ENCODE measurements at places on chromosomes 13 and 19. TPM values are rescaled to one million over a fixed set of nuclear protein-coding genes. Genes with fewer than 3 reads are reported as not detected.

The ZNF470 gene
- 8.6 TPM for polyA plus RNA-seq

The ZNF30 gene
- 7.3 TPM for polyA plus RNA-seq

The ZNF414 gene
- polyA plus RNA-seq, result 18.2 TPM

The TMEM238 gene
- polyA plus RNA-seq, result 0.75 TPM

The IRS2 gene
- polyA plus RNA-seq, result 4.9 TPM

The CCNA1 gene
- 2.3 TPM for polyA plus RNA-seq

The ZNF563 gene
- 4.2 TPM for polyA plus RNA-seq

The OR7A5 gene
- polyA plus RNA-seq, result not detected

The SELENOW gene
- 224 TPM for polyA plus RNA-seq

The UTP14C gene
- 28.6 TPM for polyA plus RNA-seq

The KLK11 gene
- 3.9 TPM for polyA plus RNA-seq

The ZNF443 gene
- 23.4 TPM for polyA plus RNA-seq

The RFXAP gene
- 18.0 TPM for polyA plus RNA-seq

The RANBP3 gene
- polyA plus RNA-seq, result 91.9 TPM

The RXFP2 gene
- not detected for polyA plus RNA-seq

The KLK7 gene
- not detected for polyA plus RNA-seq

The KLK15 gene
- polyA plus RNA-seq, result not detected

The ZNF816 gene
- 19.0 TPM for polyA plus RNA-seq

The ZNF99 gene
- 0.35 TPM for polyA plus RNA-seq

The PVR gene
- 29.3 TPM for polyA plus RNA-seq

The RPS15 gene
- 814 TPM for polyA plus RNA-seq

The ARMC6 gene
- 35.5 TPM for polyA plus RNA-seq

The C13orf42 gene
- not detected for polyA plus RNA-seq

The MAP4K1 gene
- polyA plus RNA-seq, result 4.2 TPM

The CEACAM5 gene
- 0.17 TPM for polyA plus RNA-seq

The IL4I1 gene
- 2.3 TPM for polyA plus RNA-seq

The ZNF709 gene
- 8.7 TPM for polyA plus RNA-seq

The SYNGR4 gene
- polyA plus RNA-seq, result 0.14 TPM

The FUT6 gene
- polyA plus RNA-seq, result 0.74 TPM

The SOHLH2 gene
- polyA plus RNA-seq, result 1.3 TPM

The ARL11 gene
- polyA plus RNA-seq, result 0.44 TPM

The SLC6A16 gene
- polyA plus RNA-seq, result 4.5 TPM

The MEIOSIN gene
- not detected for polyA plus RNA-seq

The LIM2 gene
- polyA plus RNA-seq, result not detected

The URAD gene
- polyA plus RNA-seq, result not detected

The UBE2L5 gene
- 0.28 TPM for polyA plus RNA-seq

The DAND5 gene
- polyA plus RNA-seq, result 0.37 TPM

The ITGBL1 gene
- polyA plus RNA-seq, result 0.63 TPM

The LILRA1 gene
- 0.55 TPM for polyA plus RNA-seq

The MEDAG gene
- polyA plus RNA-seq, result 4.9 TPM

The IQCN gene
- 3.7 TPM for polyA plus RNA-seq

The C19orf85 gene
- polyA plus RNA-seq, result not detected

The ARHGAP35 gene
- 50.4 TPM for polyA plus RNA-seq

The ZNF135 gene
- 22.3 TPM for polyA plus RNA-seq

The C1QTNF9B gene
- 1.1 TPM for polyA plus RNA-seq

The ICAM1 gene
- polyA plus RNA-seq, result 15.4 TPM

The ZNF493 gene
- 35.1 TPM for polyA plus RNA-seq
